ENCODE measurements at places on chromosomes 11 and 22.

GRCh38 chr11:119108857-119109221, 1.7 kb downstream of the C2CD2L start:
- no peak for DNase-seq

DNA sequence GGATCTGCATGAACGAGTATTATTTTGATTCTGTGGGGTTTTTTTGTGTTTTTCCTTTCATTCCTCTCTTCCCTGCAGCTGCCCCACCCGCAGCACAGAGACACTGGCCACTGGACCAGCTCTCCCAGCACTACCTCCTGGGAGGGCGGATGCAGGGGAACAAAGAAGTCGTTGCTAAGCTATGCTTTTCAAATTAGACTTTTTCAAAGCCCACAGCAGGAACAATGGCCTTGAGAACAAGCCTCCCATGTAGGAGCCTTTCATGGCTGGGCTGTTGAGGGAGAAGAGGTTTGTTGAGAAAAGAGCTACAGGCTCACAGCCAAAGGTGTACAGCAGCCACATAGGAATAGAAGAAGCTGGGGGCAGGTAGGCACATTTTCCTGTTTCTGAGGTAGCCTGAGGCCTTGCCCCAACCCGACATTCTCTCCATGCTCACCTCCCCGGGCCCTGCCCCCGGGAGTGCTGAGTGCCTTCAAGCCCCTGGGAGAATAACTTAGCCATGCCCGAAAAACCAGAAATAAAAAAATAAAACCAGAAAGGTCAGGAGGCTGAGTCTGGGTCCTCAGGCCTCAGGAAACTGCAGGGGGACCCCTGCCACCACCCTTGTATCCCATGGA, 20.5 kb upstream of the SYT12 start:
- no peak for DNase-seq

DNA sequence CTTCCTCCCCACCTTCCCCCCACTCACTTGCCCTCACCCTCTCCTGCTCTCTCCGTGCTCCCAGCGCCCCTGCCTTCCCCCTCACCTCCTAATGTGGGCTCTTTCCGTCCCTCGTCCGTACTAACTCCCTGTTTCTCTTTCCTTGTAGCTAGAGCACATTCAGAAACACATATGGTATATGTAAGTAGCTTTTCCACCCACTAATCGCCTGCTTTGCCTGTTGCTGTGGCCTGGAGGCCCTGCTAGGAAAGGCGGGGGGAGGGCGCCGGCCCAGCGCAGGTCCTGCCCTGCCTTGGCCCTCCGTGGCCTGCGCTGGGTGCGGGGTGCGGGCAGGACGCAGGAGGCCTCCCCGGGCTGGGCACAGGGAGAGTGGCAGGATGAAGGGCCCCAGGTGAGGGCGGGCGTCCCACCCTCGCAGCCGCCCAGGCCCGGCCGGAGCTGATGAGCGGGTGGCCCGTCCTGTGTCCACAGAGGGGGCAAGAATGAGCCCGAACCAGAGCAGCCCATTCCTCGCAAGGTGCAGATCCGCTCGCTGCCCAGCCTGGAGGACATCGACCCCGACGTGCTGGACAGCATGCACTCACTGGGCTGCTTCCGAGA, 41.7 kb downstream of the MOB2 start:
- no peak for DNase-seq

GRCh38 chr11:107821199-107821927, 37.2 kb downstream of the SLC35F2 start:
- DNase-seq = no peak

DNA sequence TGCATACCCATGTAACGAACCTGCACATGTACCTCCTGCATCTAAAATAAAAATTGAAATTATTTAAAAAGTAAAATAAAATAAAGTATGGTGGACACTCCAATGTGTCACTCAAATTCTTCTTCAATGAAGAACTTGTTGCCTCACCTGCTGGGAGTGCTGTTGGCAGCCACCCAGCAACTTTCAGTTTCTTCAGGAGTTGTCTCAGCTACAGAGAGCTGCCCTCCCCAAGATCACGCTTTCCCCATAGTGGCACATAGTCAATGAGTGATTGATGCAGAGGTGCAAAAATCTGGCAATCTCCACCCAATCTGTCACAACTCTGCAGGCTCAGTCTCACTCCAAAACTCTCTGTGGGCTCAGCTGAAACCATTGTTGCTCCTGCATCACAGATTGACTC, 92.3 kb upstream of the C11orf87 start:
- no peak for DNase-seq

- no peak for DNase-seq
These were observed 1.1 kb upstream of the GSTT4 start for GRCh38 chr22:24006207-24006913.

GRCh38 chr11:130858215-130858614, 58.1 kb downstream of the SNX19 start:
- no peak for DNase-seq

GRCh38 chr11:82854242-82854641, 46.0 kb downstream of the PRCP start:
- DNase-seq = no peak

DNA sequence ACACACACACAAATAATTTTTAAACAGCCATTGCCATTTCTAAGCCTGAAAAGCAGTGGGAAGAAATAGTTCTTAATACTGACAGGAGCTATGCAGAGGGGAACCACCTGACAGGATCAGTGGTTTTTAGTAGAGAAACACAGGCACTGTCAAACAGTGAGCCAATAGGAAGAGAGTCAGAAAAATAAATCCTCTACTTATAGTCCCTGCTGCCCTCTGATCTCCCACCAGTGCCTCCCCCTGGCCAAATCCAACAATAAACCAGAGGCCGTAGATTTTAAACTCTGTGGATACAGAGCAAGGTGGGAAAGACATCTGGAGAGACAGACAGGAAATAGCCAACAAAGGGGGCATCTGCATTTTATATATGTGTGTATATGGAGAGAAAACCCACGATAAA, 7.9 kb upstream of the OR56B4 start:
- DNase-seq = no peak

DNA sequence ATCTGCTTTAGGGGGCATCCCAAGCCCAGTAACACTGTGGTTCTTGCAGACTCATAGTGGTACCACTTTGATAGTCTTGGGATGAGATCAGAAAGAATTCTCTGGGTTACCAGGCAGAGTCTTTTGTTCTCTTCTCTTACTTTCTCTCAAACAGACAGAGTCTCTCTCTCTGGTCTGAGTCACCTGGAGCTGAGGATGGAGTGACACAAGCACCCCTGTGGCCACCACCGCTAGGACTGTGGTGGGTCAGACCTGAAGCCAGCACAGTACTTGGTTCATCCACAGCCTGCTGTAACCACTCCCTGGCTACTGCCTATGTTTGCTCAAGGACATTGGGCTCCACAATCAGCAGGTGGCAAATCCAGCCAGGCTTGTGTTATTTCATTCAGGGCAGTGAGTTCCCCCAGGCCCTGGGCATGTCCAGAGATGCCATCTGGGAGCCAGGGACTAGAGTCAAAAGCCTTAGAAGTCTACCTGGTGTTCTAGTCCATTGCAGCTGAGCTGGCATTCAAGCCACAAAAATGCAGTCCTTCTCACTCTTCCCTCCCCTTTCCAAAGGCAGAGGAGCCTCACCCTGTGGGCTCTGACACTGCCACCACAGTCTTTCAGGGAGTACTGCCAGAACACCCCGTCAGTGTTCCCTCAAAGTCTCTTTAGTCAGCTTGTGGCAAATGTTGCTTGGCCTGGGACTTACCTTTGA, 29.9 kb downstream of the ENDOD1 start:
- DNase-seq = no peak

DNA sequence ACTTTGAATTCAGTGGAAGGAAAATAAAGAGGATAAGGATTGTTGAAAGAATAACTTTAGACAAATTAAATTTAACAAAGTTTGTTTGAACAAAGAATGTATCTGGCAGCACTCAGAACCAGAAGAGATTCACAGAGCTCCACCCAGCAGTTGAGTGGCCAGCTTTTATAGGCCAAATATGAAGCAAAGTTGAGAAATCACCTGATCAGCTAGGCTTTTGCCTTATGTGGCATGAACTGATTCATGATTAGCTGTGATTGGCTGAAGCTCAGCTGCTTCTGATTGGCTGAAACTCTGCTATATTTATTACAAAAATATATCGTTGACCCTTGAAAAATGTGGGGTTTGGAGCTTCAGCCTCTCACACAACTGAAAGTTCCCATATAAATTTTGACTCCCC, 62.6 kb downstream of the PIWIL4 start:
- DNase-seq = no peak

DNA sequence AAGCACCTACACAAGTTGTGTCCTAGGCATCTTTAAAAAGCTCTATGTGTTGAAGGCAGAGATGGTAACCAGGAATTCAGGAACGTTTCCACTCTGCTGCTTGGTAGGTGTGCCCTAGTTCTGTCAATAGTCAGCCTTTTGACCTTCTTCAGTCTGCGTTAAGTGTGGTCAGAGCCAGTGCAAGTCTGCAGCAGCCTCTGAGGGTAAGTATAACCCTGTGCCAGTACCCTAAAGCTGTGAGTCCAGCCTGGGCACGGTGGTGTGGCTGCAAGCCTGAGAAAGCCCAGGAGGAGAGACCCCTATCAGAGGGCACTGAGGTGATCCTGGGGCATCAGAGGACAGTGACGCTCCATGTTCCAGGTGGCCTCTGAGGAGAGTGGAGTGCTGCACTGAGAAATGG, 76.8 kb upstream of the ADORA2A start:
- no peak for DNase-seq

DNA sequence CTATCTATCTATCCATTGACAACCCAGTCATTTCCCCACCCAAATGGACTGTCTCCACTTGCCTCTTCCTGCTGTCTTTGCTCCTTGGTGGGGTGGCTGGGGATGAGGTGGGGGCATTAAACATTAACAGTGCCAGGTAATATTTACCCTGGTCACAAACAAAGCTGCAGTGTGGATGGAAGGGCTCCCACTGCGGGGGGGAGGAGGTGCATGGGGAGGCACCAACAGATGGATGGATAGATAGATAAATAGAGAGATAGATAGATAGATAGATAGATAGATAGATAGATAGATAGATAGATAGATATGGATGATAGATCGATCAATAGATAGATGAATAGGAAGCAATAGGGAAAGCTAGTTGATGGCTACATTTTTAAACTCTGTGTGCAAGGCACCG, 2.3 kb upstream of the FXYD2 start:
- DNase-seq = no peak

DNA sequence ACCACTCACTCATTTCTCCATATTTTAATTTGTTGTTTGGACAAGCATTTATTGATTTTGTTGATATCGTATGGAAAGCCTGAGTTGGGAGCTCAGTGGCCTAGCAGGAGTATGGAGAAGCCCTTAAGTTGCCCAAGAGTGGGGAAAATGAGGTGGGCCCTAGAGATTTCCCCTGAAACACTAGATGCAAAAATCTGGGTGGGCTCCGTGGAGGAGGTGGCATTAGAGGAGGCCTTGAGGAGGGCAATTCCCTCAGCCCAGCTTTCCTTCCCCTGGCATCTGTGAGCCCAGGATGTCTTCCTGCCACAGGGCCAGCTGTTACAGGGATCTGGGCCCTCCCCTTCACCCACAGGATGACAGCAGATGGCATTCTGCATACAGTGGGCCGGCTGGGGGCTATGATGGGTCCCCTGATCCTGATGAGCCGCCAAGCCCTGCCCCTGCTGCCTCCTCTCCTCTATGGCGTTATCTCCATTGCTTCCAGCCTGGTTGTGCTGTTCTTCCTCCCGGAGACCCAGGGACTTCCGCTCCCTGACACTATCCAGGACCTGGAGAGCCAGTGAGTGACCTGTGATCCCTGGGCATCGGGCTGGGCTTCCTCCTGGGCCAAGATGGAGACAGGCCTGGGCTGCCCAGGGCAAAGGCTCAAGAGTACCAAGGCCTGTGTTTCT, 21.6 kb upstream of the SLC22A12 start:
- no peak for DNase-seq

- DNase-seq = no peak
These were observed 76.8 kb upstream of the CCND1 start for GRCh38 chr11:69563946-69564775.

- no peak for DNase-seq
These were observed 71.6 kb downstream of the TEAD1 start for GRCh38 chr11:12745787-12746186.

- no peak for DNase-seq
These were observed 38.2 kb downstream of the TOM1 start for GRCh38 chr22:35337932-35338331.

DNA sequence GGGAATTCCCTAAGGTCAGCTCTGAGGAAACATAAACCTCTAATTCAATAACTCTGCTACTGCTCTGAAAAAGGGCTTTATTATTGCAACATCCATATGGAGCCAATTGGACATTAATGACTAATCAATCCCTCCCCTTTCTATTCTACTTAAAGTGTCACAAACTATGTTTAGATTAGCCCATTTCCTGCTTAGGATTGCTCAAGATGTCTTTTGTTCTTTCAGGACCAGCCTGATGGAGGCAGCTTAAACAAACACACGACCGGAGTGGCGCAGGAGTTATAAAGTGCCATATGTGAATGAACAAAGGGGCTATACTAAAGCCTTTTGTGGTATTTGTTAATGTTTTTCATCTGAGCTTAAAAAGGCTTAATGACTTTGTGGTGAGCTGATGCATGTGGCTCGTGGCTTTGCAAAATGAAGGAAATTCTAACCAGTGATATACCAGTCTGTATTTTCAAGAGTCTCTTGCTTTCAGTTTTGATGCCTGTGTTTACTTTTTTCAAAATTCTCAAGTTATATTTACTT, 354.4 kb downstream of the SOX6 start:
- DNase-seq = no peak

GRCh38 chr11:96254854-96255253, 88.1 kb downstream of the MAML2 start:
- no peak for DNase-seq

DNA sequence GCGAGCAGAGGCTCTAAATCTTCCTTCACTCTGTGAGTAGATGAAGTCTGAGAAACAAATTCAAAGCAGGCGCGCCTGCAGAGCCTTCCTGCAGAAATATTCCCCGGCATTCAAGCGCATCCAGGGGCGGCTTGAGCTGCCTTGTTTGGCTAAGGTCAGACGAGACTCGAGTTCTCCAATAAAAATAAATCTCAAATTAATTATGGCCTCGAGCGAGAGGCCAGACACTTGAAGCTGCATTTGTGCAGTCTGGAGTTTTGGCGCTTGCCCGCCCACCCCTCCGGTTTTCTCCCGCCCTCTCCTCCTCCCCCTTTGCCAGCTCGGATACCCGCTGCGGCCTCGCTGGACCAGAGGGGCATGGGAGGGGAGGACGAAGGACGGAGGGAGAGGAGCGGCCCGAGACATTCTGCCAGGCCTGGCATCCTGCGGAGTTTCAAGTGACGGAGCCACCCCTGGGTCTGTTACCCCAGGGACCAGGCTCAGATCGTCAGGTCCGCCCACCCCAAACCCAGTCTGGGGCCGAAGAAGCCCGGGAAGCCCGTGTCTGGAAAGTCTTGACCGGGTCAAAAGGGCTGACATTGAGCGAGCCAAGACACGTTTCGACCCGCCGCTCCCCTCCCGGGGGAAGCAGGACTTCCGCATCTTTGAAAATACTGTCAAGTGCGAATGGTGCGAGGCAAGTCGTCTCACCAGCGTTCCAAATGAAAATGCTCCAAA, 3.8 kb upstream of the FLI1 start:
- DNase-seq = no peak
